ENCODE measurements at places on chromosomes 5 and 9.

DNA sequence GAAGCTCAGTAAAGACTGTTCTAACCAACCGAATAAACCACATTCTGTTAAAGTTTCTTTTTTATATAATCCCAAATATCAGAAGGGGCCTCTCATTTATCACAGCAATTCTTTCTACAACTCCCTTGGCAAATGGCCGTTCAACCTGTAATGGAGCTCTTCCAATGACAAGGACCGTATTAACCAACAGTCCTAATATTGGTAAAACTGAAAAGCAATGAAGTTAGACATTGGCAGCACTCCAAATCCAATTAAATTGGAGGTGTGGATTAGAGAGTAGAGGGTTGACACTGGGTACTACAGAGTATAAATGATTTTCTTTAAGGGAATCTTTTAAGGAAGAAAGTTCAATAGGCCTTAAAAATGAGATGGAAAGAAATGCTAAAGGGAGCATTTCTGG lies 842 bp downstream of the TMED7 start:
- DNase-seq: no peak

GRCh38 chr9:129737479-129738274 lies 15.2 kb downstream of the PTGES start:
- DNase-seq: peak; percentile 48

GRCh38 chr9:93451849-93452709 lies 594 bp downstream of the FAM120A start:
- no peak for DNase-seq

GRCh38 chr5:76942581-76942980 lies 10.3 kb upstream of the CRHBP start:
- no peak for DNase-seq

DNA sequence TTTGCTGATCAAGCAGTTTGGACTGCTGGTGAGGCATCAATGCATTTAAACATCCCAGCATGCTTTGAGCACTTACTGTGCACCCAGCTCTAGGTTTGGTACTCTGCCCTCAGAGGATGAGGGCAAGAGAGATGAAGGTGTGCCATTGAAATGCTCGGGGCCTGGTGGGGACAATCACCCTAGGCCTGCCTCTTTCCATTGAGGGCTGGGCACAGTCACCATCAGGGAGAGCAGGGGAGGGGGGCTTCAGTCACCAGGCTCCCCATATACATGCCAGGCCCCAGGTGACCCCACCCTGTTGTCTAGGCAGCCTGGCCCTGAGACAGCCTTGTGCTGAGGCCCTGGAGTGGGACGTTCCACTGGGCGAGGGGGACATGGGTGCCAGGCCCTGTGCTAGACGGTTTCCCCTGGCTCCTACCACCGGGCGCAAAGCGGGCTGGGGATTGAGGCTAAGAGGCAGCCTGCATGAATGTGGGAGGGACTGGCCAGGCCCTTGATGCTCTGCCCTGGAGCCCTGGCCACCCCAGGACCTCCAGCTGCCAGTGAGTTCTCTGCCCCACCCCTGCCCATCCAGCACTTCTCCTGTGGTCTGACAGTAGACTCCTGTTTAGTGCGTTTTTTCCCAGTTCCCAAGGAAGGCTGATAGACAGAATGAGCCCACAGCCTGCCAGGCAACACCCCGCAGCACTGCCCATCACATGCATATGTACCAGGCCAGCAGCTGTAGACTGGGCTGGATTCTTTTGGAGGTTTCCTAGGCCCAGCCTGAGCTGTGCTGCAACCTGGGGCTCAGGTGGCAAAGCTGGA lies 18.9 kb downstream of the TCF7 start:
- no peak for DNase-seq

DNA sequence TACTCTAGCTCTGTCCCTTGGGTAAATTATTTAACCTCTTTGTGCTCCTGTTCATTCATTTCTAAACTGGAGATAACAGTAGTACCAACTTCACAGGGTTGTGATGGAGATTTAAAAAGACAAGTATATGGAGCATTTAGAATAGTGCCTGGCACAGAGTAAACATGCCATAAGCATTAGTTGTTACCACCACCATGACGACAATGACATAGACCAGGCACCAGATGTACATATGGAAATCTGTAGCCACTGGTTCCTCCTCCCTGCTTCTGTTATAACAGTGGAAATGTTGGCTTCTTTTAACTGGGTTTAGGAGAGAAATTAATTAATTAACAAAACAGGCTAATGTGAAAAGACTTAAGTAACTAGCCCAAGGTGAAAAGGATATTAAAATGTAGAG lies 217.5 kb downstream of the DENND1A start:
- no peak for DNase-seq

GRCh38 chr9:114416290-114416689 lies 28.5 kb upstream of the AKNA start:
- DNase-seq: no peak

- DNase-seq: no peak
Observed at GRCh38 chr9:85715587-85715986, 26.2 kb downstream of the AGTPBP1 start.

DNA sequence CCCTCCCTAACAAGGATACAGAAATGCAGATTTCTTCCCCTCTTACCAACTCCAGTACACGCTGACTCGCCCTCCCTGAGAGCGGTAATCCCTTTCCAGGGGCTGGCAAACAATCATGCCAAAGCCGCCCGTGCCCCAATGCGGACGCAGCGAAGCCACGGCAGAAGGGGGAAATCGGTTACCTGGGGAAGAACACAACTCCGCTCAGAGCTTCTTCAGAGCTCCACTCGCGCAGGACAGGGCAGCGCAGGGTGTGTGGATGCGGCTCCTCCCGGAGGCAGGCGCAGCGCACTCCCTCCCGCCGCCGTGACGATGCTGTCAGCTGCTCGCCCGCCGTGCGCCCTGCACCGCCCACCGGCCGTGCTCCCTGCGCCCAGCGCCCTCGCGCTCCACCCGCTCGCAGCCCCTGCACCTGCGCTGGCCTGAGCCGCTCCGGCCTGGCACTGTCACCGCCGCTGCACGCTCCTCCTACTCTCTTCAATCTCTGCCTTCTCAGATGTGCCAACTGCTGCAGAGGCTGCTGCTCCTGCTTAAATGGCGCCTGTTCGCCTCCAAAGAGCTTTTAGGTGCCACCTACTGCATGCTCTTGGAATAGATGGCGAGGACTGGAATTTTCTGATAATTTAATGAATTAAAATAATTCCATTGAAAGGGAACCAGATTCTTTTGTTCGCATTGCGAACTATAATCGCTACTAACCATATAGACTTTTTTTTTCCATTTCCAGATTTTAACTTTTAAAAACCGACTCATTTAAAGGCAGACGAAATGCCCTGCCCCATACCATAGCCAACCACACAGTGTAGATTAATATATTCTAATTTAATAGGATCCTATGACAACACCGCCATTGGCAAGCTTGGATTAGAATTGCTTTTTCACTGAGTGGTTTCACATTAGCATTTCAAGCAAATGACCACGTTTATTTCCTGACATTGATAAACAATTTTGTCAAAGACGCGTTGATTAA lies at the start of gene DIRAS2:
TSS of gene DIRAS2 (minus strand) at position 255 of the 970 bp plus-strand sequence. CDS start 28,997 bp downstream, outside the sequence.
- peak; percentile 8 for DNase-seq

DNA sequence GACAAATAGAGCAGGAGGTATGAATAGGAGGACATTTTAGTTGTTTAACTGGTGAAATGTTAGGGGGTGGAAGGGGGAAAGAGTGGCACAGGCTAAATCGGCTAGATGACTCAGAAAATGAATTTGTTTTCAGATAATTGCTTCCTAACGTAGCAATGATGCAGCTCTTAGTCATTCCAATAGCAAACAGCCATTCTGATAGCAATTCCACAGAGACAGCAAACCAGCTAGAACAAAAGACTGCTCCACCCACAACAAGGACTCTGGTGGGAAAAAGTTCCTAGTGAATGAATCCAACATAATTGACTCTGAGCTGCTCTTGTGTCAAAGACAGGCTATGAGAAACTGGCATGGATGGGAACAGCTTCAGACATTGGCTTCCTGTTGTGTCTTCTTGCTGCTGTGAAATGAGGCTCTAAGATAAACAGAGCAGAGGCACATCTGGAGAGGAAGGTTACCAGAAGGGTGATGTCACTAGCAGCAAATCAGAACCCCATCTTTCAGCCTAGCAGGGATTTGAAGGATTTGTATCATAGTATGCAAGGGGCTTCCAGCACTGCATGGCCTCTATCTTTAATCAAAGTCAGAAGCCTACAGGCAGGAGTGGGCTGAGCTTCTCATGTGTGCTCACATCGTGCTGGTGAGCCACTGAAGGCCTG lies 28.1 kb upstream of the F2RL1 start:
- peak; percentile 15 for DNase-seq

DNA sequence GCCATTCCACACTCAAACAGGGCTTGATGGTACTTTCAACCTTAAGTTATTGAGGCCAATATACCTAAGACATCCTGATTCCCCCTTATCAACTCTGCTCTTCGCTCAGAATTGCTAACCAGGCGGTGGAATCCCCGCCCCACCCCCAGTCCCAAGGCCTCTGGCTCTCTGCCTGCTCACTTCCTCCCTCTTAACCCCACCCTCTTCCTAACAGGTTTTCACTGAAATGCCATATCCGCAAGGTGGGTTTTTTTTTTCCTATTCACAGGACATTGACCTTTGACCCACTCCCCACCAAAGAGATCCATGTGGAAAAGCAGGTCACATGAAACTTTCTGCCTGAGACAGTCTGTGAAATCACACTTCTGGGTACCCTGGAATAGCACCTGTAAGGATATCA lies 66.6 kb upstream of the IFNK start:
- peak; percentile 7 for DNase-seq

DNA sequence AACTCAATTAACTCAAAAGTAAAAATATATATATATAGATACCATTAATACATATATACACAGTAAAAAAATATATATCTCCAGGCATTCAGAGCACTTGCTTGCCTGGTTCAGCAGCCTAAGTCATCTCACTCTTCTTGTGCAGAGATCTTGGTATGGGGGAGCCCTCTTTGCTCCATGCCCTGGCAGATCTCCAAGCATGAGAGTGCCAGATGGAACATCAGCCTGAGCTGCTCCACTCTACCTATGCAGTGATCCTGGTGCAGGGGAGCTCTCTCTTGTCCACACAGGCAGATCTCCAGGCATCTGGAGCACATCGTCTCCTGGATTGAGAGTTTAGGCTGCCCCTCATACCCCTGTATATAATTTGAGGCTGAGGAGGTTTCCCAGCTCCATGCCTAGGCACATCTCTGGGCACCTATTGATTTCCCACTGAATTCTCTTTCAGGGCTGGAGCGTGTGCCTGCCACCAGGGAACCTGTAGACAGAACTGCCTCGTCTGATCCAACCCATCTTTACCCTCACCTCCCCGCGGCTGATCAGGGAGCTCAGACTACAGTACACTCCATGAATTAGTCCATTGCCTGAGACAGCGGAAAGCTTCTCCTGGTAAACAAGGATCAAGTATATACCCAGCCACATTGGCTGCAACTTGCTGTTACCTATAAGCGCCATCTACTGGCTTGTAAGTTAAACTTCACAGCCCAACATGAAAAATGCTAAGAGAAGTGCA lies 342.4 kb upstream of the GRIA1 start:
- DNase-seq: peak; percentile 29

DNA sequence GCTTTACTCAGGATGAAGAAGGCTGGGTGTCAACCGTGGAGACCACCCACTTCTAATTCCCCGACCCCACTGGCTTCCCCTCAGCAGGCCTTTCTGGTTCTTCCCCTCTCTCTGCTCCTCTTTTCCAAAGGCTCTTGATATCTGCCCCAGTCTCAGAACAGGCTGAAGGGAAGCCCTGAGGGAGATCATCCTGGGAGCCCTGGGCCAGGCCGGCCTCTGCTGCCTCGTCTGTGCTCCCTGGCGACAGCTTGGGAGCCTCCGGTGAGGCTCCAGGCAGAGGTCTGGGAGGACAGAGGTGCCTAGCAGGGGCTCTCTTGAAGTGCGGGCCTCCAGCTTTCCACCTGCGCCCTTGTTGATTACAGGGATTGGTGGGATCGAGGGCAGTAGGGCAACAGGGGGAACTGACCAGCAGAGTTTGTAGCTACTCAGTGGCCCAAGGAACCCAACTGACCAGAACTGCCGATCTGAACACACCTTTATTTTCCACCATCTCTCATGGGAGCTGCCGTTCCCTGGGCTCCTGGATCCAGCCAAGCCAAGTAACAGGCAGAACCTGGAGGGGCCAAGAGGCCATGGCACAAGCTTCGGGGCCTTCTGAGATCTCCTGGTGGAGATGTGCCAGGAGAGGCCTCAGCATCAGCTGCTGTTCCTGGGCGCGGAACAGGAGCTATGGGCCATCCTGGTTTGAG lies 198.5 kb downstream of the CACNA1B start:
- no peak for DNase-seq

DNA sequence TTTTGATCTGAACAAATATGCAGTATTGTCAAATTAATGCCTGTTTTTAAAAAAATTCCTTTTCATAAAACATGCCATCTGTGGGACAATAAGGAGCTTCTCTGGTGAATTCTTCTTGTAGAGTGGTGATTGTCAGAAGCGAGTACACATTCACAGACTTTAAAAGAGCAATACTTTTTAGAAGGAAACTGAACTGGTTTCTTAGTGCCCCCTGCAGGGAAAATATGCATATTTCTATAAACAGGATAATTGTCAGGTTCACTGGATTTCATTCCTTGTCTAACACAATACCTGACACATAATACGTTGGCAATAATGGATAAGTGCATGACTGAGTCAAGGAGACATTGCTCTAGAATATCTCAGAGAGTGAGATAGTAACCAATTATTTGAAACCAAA lies 133.7 kb downstream of the KIF4B start:
- no peak for DNase-seq

GRCh38 chr9:82997476-82998140 lies 65.3 kb downstream of the RASEF start:
- no peak for DNase-seq

- DNase-seq: no peak
Observed at GRCh38 chr5:139689631-139690063, 41.5 kb downstream of the CXXC5 start.

GRCh38 chr5:4570047-4570995 lies 569.8 kb upstream of the ADAMTS16 start:
- DNase-seq: no peak

GRCh38 chr5:71872311-71872864 lies 153.3 kb downstream of the CARTPT start:
- no peak for DNase-seq

GRCh38 chr9:76336027-76336426 lies 58.2 kb downstream of the RFK start:
- DNase-seq: no peak

DNA sequence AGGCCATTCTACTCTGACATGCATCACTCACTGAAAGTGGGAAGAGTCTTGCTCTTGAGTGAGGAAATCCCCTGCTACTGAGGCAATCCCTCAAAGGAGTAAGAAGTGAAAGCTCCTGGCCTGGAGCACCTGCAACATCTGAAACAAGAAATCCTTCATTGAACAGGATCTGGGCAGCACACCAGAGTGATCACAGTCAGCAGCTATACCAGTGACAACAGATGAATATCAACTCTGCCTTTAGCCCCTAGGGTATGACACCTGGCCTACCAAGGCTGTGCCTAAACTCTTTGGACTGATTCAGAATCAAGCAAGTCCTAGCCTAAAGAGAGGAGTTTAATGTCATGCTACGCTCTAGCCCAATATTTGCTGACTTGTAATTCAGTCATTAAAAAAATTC lies 156.2 kb upstream of the CCDC152 start:
- DNase-seq: no peak
